Natural killer cell (primary cell): ENCODE measurements at places on chromosomes 12 and 14.

DNA sequence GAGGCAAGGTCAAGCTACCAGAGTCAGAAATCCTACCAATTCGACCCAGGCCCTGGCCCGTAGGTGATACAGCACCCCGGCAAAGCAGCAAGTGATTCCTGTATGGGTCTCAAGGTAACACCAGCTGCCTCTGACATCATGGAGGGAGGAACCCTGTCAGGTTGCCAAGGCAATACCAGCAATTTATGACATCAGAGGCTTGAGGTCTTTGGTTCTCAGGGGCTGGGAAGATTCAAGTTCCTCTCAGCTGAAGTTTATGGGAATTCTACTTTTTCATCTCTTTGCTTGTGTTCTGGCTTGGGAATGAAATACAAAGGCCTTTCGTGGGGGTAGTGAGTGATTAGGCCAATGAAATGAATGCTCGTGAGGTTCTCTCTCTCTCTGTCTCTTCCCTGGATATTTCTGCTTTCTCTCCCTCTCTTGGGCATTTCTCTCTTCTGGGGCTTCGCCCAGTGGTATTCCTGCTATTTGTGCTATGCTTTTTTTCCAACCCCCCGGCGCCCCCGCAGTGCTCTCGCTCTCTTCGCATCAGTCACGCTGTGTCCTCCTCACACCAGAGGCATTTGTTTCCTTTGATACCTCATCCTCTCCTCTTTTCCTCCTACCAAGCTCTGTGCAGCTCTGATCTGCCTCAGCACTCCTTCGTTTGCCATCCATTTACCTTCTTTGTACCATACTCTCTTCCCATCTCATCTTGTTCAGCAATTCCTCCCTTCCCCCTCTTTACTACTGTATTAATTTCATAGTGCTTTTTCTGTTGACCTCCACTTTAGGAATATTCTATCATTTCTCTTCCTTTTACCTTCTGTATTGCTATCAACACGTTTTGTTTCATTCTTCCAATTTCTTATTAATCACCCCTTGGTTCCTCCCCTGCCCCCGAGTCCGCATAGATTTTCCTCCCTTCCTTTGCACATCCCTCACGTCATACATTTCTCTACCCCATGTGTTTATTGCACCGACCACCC lies 2.9 kb downstream of the ZFHX2 start:
- peak; percentile 23 for DNase-seq

DNA sequence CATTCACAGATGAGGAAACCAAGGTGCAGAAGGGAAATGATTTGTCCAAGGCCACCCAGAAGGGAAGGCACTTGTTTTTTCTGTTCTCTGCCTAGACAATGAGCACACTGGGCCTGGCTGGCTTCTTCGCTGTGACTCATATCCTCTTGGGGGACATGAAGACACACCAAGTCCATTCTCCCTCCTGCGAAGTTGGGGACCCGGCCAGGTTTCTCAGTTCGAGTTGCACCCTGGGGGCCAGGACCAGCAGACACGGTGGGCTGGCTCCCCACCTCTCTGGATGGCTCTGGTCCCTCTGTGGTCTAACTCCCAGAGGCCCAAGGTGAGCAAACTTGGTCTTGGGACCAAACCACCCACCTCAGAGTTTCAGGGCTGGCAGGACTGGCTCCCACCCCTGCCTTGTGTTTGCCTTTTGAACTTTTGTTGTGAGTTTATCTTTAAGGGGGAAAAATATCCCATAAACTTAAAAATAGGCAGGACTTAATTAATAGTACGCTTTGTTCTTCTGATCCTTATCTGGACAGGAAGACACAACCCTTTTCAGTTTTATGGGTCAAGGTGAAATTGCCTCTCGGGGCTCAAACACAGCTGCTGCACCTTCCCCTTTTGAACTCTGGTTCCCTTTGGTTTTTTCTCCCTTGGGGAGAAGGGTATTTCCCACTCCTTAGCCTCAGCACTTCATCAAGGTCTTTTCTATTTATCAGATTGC lies 9.0 kb upstream of the MLEC start:
- DNase-seq, result no peak

- peak; percentile 46 for DNase-seq
Observed at GRCh38 chr14:99320621-99321235, 48.7 kb upstream of the BCL11B start.

DNA sequence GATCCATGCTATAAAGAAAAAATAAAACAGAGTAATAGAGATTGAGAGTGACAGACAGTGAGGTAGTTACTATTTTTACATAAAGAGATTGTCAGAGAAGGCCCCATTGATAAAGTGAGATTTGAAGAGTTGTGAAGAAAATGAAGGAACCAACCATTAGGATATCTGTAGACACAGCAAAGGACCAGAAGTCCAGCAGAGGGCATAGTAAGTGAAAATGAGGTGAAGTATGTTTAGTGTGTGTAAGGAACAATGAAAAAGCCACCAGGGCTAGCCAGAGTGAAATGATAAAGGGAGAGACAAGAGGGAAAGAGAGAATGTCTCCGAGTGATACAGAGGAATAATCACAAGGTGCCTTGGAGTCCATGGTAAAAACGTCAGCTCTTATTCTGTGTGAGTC lies 411.0 kb downstream of the NELL2 start:
- DNase-seq, result no peak

GRCh38 chr12:44544018-44544417 lies 332.1 kb downstream of the NELL2 start:
- no peak for DNase-seq

DNA sequence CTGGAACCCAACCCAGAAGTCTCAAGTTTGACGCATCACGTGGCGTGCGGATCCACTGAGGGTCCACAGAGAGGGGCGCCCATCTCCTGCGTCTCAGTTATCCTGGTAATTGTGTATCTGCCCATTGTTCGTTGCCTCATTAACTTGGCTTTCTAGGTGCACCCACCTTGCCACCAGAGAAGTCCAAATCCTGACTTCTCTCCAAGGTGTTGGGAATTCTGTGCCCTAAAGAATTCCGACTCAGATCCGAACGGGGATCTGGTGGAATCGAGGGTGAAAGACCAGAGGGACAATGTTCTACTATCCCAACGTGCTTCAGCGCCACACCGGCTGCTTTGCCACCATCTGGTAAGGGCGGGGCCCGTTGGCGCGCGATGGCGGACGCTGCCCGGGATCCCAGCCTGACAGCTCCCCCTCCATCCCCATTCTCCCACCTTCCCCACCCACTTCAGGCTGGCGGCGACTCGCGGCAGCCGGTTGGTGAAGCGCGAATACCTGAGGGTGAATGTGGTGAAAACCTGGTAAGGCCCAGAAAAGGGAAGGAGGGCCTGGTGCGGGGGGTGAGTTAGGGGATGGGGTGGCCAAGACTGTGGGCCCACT lies 481 bp downstream of the REC8 start:
- DNase-seq, result no peak

DNA sequence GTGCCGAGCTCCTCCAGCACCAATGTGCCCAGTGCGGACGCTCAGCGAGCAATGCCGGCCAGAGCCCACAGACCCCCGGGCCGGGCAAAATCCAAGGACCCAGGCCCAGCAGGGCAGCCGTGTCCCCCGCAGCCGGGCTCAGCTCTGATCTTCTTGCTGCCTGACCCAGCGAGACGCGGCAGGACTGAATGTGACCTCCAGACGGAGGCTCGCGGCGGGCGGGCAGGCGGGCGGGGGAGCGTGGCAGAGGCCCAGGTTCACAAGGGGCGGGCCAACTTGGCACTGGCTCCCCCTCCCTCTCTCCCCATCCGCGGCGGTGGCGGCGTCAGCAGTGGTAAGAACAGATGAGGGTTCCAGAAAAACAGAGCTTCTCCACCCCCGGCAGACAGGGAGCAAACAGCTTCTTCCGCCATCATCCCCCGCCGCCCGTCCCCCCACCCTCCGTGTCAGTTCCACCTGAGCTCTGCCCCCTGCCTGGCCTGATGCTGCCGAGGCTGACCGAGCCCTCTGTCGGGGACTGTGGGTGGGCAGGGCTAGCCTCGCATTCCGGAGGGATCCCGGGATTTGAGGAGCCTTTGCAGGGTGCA lies 94.3 kb downstream of the RFLNA start:
- peak; percentile 77 for DNase-seq

DNA sequence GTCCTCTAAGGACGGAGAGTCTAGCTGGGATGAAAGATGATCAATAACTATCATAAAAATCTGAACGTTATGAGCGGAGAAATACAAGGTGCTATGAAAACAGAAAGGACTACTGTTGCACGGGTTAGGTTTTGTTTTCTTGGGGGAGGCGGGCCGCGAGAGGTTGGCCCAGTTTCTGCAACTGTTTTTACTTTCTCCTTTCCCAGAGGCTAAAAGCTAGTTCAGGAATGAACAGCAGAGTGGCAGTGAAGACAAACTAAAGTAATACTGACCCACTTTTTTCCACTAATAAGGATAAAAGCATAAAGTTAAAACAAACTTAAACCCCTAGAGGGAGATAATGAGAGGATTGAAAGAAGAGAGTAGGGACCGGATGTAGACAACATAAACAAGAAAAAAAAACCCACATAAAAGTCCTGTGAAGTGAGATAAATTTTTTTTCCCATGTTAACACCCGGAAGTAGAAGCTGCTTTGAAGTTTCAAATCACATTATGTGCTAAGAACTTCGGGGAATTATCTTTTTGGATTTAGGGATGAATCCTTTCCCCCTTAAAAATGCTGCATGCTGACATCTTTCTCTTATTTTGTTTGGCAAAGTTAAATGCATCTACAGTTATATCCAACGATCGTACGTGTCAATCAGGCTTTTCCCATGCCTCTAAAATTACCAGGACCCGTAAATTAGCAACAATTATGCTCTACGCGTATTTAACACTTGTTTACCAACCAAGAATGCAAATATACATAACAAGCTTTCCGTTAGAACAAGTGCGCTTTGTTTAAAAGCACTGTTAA lies 1.0 kb upstream of the CDK17 start:
- DNase-seq, result peak; percentile 30

DNA sequence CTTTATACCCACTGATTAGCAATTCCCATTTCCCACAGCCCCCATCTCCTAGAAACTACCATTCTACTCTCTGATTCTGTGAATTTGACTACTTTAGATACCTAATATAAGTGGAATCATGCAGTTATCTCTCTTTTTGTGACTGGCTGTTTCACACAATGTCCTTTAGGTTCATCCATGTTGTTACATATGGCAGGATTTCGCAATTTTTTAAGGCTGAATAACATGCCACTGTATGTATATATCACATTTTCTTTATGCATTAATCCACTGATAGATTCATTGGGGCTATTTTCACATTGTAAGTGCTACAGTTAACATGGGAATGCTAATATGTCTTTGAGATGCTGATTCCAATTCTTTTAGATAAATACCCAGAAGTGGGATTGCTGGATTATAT lies 11.8 kb upstream of the TBK1 start:
- DNase-seq, result no peak

GRCh38 chr12:2583091-2583497 lies 211.7 kb upstream of the FKBP4 start:
- peak; percentile 27 for DNase-seq

GRCh38 chr14:58068306-58068705 lies 83.7 kb downstream of the ARMH4 start:
- DNase-seq, result no peak

DNA sequence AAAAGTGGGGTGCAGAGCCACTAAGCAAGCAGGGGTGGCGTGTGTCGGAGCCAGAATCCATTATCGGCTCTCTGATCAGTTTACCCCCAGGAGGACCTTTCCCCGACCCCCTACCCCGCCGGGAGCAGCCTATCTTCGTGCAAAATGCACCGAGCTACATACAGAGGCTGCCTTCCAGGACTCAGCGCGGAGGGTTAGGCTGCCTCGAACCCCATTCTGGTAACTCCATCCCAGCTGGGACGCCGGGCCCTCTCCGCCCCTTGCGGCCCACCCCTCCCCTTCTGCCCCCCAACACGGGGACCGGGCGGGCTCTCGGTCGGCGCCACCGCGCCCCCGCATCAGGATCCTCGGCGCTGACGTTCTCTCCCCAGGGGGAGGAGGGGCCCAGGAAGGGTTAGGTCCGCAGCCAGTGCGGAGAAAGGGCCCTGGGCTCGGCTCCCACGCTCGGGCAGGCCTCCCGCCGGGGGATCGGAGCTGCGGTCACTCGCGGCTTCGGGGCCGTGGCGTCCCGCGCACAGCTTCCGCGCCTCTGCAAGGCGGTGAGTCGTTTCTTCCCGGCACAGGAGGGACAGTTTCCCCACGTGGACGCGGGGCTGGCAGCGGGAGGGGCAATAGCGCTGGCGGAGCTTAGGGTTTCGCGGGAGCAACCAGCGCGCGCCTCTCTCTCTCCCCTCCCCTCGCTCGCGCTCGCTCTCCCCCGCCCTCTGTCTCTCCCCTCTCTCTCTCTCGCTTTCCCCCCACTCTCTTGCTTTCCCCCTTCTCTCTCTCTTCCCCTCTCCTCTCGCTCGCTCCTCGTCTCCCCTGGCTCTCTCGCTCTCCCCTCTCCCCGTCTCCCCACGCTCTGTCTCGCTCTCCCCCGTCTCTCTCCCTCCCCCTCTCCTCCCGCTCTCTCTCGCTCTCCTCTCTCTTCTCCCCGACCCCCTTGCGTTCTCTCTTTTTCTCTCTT lies 12.5 kb upstream of the MAP3K9 start:
- peak; percentile 47 for DNase-seq

- DNase-seq, result no peak
Observed at GRCh38 chr12:131021154-131021541, 67.4 kb downstream of the ADGRD1 start.

GRCh38 chr14:71139294-71139946 lies 232.2 kb downstream of the PCNX1 start:
- DNase-seq, result no peak

GRCh38 chr14:101783260-101784016 lies 21.9 kb downstream of the PPP2R5C start:
- DNase-seq, result no peak

DNA sequence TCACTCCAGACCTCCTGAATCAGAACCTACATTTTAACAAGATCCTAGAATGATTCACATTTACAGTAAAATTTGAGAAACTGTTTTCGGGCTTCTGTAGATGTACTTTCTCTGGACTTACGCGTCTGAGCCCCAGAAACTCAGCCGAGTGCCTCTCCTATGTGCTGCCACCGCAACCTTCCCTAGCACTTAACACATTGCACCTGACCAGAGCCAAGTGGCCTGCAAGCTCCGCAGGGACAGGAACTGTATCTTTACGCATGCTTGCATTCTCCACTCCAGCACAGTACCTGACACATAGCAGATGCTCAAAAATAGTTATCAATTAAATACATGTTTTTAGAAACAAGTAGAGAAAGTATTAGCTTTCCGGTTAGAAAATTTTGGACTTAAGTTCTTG lies 1.2 kb downstream of the SMCO2 start:
- DNase-seq, result no peak

GRCh38 chr12:126944684-126945083 lies 1322.3 kb upstream of the TMEM132C start:
- no peak for DNase-seq

DNA sequence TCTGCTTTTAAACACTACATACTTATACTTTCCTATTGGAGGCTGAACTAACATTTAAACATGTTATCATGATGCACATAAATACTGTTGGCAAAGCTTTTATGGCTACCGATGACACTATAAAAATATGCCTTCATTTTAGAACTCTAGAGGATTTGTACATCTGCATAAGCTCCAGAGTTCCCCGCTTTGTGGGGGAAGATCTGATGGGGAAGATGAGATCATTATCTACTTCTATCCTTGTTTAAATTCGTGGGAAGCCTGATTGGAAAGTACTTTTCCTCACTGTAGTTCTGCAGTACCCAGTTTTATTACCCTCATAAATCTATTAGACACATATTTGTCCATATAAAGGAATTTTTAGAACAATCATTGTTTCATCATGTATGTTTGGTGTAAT lies 299.6 kb upstream of the ATP2B1 start:
- no peak for DNase-seq

- DNase-seq, result no peak
Observed at GRCh38 chr14:94598816-94599655, 13.2 kb upstream of the SERPINA3 start.

- no peak for DNase-seq
Observed at GRCh38 chr12:95591731-95592130, 40.5 kb upstream of the USP44 start.
